Urinary bladder (tissue), 4 donors: ENCODE measurements at places on chromosomes 2 and 18. TPM values are rescaled to one million over a fixed set of nuclear protein-coding genes. Genes with fewer than 3 reads are reported as not detected.

DNA sequence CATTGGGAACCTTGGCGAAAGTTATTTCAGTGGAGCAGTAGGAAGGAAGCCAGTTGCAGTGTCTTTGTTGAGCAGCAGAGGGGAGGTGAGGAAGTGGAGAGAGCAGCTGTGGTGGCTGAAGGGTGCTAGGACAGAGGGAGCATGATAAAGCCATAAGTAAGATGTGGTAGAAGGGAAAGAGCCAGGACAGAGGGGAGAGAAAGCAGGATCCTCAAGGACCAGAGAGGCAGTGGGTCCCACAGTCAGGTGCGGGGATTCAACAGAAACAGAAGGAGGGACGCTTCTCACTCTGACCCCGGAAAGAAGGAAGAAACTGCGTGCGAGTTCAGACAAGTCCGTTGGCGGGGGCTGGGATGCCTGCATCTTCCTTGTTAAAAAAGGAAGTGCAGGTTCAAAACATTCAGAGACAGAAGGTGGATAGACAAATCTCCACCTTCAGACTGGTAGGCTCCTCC lies at the start of gene CXCR2:
CXCR2 (plus strand) TSS at position 403 of the 455 bp plus-strand sequence. CDS start 8,774 bp downstream, outside the sequence.
- DNase-seq = peak; percentile 29

GRCh38 chr2:236982693-236983455 lies 102.8 kb upstream of the COPS8 start:
- DNase-seq = no peak

- DNase-seq = no peak
Measured at GRCh38 chr2:31762085-31762484, 181.3 kb upstream of the SRD5A2 start.

DNA sequence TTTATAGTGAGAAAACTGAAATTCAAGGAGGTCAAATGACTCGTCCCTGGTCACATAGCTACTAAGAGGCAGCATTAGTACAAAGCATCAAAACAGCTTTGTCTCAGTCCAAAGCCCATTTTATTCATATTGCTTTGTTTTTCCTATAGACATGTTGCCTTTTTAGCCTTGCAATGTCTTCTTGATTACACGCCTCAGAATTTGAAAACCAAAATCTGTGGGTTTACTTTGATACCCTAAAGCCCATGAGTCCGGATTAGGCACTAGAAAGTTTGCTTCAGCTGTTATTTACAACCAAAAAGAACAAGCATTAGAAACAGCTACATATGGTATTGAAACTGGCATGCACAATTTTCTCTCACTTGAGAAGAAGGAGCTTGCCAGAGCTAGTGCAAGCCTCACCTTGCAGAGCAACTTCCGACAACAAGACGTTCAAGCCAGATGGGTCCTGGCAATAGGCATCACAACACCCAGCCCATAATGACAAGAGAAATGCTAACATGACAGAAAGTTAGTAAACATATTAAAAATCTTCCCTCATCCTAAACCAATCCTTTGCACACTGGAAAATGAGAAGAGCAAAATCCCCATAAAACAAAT lies 276.8 kb downstream of the RIT2 start:
- DNase-seq = no peak

GRCh38 chr18:50947899-50948298 lies 19.9 kb upstream of the ELAC1 start:
- DNase-seq = no peak

DNA sequence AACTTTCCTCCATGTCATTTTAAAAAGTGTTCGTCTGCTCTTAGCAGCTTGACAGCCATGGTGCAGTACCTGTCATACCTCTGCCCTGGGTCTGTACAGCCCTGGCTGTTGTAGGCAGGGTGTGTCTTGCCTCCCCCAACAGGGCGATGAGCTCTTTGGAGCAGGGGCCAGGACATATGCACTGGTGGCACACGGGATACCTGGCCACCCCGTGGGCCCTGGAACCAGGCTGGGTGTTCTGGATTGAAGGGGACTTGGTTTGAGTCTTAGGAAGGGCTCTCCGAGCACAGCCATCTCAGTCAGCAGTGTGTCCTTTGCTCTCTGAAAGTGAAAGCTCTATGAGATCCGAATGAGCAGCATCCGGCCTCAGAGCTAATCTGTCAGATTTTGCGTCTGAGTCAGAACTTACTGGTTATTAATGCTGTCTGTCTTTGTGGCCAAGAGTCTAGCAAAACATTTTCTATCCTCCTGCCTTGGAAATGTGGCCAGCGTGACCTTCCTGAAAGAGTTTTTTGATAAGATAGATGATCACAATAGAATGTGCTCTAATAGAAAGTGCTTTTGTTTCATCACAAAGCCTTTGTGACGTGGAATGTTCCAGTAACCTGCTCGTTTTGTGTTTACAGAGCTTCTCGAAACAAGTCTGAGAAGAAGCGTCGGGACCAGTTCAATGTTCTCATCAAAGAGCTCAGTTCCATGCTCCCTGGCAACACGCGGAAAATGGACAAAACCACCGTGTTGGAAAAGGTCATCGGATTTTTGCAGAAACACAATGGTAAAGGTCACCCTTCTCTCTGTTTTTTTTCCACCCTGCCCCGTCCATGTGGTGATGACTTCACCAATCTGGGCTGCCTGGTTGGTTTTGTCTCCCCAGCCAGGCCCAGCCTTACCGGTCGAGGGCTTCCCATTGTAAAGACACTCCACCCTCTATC lies 77.3 kb upstream of the RPL31 start:
- no peak for DNase-seq

DNA sequence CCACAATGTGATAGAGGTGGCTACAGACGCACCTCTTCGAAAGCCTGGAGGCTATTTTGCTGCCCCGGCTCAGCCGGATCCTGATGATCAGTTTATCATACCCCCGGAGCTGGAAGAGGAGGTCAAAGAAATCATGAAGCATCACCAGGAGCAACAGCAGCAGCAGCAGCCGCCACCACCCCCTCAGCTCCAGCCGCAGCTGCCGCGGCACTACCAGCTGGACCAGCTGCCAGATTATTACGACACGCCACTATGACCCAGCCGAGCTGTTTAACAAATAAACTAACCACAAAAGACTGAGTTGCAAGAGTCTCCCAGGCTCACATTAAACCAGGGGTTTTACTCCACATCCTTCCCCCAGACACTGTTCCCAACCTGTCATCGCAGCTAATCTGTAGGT lies 263.8 kb downstream of the PHLPP1 start:
- DNase-seq = no peak

DNA sequence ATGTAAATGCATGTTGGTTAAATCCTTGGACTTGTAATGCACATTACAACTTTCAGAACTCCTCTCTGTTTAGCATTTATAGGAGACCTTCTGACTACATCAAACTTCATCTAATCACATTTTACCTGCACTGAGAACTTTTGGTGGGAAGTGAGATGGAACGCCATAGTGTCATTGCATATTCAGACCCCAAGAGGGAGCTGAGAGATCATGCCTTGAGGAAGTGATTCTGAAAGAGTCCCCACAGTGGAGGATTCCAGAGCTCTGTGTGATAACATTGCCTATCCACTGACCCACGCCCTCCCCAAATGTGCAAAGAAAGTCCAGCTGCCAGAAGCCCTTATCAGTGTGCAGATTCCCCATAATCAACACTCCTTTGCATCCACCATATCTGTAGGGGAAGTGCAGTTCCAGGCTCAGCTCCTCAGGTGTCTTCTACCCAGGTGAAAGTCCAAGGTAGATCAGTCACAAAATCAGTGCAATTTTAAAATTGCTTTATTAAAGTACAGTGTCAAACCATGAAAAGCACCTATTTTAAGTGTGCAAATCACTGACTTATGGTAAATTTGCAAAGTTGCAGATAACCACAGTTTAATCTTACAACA lies 212.4 kb downstream of the RPIA start:
- DNase-seq = no peak

- no peak for DNase-seq
Measured at GRCh38 chr2:148513427-148513826, 131.1 kb upstream of the EPC2 start.

DNA sequence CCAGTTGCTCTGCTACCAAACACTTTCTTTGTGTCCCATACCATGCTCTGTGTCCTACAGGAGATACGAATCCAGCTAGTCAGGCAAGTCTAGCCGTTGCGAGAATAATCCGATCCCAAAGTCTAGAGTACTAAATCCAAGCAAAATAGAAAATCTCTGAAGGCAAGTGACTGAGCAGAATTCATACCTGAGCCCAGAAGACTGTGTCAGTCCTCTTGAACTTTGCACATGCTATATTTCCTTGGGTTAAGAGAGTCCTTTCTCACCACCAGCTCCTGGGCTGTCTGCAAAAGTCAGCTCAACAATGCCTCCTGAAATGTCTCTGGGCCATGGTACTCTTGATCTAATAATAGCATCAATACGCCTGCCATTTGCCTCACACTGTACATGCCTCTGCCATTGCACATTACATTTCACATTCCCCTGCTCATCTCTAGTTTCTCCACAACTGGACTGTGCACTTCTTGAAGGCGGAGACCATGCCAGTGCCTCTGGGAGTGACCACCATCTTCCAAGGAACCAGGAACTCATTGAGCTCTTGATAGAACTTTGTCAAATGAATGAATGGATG lies 265.8 kb upstream of the ID2 start:
- DNase-seq = no peak

GRCh38 chr2:79984476-79984875 lies 320.1 kb downstream of the LRRTM1 start:
- DNase-seq = no peak

- no peak for DNase-seq
Measured at GRCh38 chr2:218859556-218859987, at the start of gene WNT6. Gene WNT6 (plus strand): TSS chr2:218859805. CDS start chr2:218860038, 233 bp downstream.

GRCh38 chr2:219643788-219644398 lies 16.5 kb downstream of the SLC4A3 start:
- no peak for DNase-seq

DNA sequence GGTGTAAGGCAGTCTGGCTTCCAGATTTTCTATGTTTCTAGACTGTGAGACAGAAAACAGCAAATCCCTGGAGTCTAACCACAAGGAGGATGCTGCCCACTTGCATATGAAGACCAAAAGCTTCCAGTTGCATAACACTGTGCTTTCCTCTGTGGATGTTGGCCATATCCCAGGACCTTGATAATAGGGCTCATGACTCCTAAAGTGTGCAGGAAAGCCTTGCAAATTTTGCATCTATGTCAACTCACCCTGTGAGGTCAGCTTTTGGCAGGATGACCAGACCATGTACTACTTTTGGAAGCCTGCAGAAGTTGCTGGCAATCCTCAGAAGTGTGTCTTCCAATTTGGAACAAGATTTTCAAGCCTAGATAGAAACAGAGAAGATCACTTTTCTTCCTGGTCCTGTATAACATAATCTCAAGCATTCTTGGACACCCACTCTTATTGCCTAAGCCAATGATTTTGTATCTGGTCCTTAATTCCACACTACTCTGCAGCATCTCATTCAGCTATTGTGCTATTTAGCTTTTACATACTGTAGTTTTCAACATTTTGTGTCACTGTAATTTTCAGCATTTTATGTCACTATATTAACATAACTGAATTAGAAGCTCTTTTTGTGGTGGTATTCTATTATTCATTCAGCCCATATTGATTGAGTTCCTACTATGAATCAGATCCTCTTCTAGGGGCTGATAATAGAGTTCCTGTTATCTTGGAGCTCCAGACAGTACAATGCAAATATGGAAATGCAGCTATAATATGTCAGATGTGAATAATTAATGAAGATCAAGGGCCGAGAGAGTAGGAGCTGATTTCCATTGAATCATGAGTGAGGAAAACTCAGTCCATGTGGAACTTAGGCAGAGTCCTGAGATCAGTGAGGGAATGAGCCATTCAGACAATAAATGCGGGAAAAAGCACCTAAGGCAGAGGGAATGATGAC lies 85.3 kb upstream of the RAB27B start:
- peak; percentile 59 for DNase-seq

DNA sequence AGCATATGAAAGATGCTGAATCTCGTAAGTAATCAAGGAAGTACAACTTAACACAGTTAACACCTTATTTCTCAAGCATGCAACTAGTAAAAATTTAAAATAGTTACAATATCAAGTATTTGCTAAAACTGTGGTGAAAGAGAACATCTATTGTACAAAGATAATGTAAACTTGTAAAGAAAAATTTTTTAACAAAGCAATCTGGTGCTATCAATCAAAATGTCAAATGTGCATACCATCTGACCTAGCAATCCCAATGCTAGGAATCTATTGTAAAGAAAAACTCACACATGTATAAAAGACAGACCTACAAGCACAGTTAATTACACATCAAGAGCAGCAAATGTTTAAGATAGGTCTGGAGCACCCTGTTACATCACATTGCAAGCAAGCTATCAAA lies 90.1 kb downstream of the SLC66A3 start:
- DNase-seq = no peak

- DNase-seq = no peak
Measured at GRCh38 chr2:205570648-205571047, 111.7 kb upstream of the NRP2 start.

GRCh38 chr2:74026687-74027241 lies 42.1 kb downstream of the TET3 start:
- DNase-seq = no peak

GRCh38 chr2:151334082-151334815 lies 23.1 kb upstream of the TNFAIP6 start:
- no peak for DNase-seq

DNA sequence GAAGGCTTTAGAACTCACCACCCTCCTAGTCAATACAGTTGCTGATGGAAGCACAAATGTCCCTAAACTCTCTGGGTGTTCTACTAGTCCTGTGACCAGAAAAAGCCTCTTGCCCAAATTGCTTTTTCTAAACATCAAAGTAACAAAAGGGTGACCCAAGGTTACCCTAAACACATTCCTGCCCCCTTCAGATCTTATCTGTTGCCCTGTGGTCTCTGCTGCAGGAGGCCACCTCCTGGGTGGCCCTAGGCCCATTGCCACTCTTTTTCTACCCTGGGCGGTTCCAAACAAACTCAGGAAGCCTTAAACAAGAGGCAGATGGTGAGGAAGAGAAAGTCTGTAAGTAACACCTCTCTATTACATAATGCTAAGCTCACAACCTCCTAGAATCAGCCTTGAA lies 3.3 kb downstream of the RNF152 start:
- no peak for DNase-seq

- no peak for DNase-seq
Measured at GRCh38 chr18:76489081-76489480, 6.0 kb downstream of the ZNF516 start.

DNA sequence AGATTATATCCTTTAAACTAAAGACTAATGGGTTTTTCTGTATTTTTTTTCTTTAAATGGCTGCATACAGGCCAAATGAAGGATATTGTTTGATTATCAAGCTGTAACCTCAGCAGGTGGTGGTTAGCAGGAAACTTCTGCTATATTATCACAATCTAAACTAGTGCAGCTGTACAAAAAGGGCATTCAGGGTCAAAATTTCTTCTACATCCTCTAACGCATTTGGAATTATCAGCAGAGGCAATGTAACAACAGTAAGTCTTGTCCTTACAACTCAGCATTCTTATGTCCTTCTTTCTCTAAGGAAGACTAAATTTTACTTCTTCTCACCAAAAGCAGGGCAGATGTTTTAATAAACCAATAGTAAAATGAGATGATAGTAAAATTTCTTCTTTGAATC lies 135.8 kb upstream of the FN1 start:
- no peak for DNase-seq

LYG1 gene
- total RNA-seq = 0.79 TPM

NMS gene
- total RNA-seq = not detected

ERMN gene
- total RNA-seq = not detected

RBM44 gene
- 2.4 TPM for total RNA-seq

SYT4 gene
- 6.2 TPM for total RNA-seq
